ENCODE measurements at places on chromosomes 7 and 10. TPM values are rescaled to one million over a fixed set of nuclear protein-coding genes. Genes with fewer than 3 reads are reported as not detected.

DNA sequence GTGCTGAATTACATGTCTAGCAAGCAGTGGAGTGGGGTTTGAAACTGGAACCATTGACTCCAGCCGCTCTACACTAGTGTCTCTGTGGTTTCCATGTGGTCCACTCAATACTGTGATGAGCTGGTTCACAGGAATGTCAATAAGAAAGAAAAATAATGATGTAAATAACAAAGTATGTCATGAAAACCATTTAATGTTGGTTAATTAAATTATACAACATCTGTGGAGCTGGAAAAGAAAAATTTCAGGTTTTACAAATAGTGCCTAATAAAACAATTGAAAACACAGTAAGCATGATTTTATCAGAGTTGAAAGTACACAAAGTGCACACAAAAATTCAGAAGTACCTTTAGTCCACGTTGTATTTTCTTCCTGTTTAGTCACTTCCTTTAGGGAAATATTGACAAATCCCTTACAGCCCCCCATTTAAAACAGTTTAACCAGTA, 28.7 kb upstream of the NAMPT start:
- peak; percentile 66 for DNase-seq

- no peak for DNase-seq
Measured at GRCh38 chr10:132745971-132746370, 40.0 kb downstream of the NKX6-2 start.

DNA sequence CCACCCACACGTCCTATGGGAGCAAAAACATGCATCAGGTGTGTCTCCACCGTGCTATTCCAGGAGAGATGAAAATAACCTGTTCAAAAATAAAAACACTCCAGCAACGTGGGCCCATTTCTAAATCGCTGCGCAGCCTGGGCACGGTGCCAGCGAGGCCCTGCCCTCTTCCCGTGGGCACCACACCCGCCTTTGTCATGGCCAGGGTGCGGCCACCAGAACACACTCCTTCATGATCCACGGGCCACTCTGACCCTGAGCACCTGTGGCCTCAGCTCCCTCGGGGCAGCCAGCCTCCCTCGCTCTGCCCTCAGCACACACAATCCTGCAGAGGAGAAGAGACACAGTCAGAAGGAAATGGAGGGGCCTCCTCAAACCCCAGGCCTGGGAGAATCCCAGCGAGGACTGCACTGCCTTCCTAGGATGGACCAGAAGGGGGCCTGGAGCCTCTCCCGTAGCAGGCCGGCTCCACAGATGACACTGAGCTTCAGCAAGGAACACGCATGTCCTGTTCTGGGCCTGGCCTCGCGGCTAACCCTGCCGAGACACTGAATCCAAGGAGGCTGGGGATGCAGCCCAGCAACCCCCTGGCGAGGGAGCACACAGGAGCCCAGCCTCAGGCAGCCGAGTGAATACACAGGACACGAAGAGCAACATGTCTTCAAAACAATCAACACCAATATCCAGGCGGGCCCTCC, 169.0 kb downstream of the MAD1L1 start:
- peak; percentile 34 for DNase-seq

GRCh38 chr10:132564249-132564605, 26.6 kb downstream of the INPP5A start:
- DNase-seq: no peak

- DNase-seq: no peak
Measured at GRCh38 chr7:8221567-8221966, 40.4 kb downstream of the ICA1 start.

The GTF2IRD1 gene
- total RNA-seq: 41.5 TPM

GRCh38 chr7:10740805-10741204, 232.9 kb upstream of the PHF14 start:
- DNase-seq: no peak

GRCh38 chr10:25392132-25392531, 217.3 kb downstream of the GPR158 start:
- DNase-seq: no peak

The GJC3 gene
- not detected for total RNA-seq

GRCh38 chr7:133044722-133045473, 37.0 kb downstream of the CHCHD3 start:
- no peak for DNase-seq

The HOXA13 gene
- total RNA-seq: 22.2 TPM

DNA sequence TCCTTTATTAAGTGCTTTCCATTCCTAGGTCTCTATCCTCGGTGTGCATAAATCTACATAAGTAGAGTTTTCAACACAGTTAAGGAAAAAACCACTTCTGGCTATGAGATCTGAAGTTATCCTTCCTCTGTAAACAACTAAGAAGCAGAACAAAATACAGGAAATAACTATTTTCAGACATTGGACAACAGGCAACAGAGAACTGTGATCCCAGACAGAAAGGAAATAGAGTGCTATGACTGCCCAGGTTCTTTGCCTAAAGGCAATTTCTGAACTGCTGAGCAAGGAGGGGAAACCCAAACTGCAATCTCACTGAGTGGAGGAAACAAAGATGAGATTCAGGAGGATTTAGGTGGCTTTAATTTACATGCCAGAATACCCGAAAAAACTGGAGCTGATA, 285.4 kb downstream of the SNX13 start:
- DNase-seq: no peak

The GBX1 gene
- not detected for total RNA-seq

The UCN3 gene
- total RNA-seq: 0.60 TPM

- no peak for DNase-seq
Measured at GRCh38 chr10:91349381-91349780, 60.8 kb upstream of the HECTD2 start.

The GPR15LG gene
- not detected for total RNA-seq

DNA sequence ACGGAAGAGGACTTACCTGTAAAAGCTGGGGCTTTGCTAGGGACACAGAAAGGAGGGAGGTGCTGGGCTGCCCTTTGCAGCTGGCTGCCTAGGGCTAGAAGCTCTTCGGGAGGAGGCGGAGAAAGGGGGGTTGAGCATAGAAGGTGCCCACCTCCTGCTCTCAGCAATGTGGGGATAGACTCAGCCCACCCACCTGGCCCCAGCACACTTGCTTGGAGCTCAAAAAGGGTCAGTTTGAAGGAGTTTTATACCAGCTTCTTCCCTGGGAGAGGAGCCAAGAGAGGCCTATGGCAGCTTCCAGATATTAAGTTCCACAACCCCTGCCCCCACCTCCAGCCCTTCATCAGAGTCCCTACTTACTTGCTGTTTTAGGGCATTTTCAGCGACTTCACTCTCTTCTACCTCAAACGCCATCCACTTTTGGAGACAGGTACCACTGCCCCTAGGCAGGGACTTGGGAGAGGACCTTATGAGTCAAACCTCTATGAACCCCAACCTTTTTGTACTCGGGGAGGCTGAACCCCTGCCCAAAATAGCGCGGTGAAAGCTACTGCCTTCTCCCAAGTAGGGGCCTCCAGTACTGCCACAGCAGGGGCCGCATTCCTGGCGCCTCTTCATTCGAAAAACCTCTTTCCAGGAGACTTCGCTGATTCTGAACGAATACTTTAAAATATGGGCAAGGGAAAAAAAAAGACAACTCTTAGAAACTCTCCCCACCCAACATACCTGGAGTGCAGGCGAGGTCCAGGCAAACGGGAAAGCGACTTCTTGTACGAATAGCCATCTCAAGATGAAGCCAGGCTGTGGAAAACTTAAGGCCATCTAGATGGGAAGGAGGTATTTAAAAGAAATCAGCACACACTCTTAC, 1.2 kb upstream of the EVX1 start:
- no peak for DNase-seq

DNA sequence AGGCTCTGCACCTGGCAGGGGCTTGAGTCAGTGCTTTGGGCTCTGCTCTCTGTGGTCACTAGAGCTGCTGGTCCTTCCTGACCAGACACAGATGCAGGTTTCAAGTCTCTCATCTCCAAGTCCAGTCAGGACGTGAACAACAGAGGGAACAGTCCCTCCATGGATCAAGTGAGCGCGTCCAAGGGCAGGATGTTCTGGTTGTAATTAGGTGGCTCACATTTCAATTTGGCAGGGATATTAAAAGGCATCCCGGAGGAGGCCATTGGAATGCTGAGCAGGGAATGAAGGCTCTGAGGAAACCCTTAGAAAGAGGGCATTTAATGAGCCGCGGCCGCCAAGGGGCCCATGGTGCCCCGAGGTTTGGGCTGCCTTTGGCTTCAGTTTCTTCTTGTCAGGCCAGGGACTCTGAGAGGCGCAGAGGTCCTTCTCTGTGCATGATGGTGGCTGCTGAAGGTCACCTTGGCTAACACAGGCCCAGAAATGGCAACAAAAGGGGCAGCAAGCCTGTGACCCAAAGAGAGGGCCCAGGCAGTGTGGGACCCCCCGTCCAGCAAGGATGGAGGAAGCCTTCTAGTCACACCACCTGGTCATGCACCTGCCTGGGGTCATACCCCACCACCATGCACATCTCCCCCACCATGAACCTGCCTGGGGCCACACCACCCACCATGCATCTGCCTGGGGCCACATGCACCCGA, 30.7 kb upstream of the INPP5A start:
- no peak for DNase-seq

The CTBP2 gene
- total RNA-seq: 207 TPM

- DNase-seq: peak; percentile 75
Measured at GRCh38 chr7:131110297-131111080, 217.2 kb upstream of the MKLN1 start.

The INHBA gene
- total RNA-seq: not detected

All from HT-29 (cell line).